ENCODE measurements at places on chromosomes 5 and 9.

DNA sequence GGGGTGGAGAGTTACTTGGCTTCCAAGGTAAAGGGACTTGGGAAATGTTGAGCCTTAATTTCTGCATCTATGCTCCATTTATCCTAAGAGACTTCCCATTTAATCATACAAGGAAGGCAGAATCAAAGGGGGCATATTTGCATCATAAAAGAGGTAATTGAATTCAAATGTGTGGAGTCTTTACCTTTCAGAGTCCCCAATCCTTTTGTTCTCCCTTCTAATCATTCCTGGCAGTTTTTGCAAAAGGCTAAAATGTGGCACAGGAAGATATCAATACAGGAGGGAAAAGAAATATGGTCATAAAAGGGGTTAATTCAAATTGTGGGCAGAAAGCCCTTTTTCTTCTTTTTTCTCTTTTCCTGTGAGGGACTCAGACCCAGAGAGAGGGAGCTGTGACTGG lies 69.5 kb downstream of the SFXN1 start:
- peaks cover 12% of the 10 kb centered on the region for H3K27me3 ChIP-seq
- H3K4me3 ChIP-seq, result no peak overlapping the region
- H3K27ac ChIP-seq, result no peak overlapping the region

GRCh38 chr9:131024978-131025868 lies 16.2 kb downstream of the LAMC3 start:
- H3K4me1 ChIP-seq, result no peaks in the 10 kb centered on the region
- H3K27me3 ChIP-seq, result peaks cover 2% of the 10 kb centered on the region
- no peak overlapping the region for H3K27ac ChIP-seq
- DNase-seq, result no peak
- H3K36me3 ChIP-seq, result no peaks in the 10 kb centered on the region
- no peak overlapping the region for H3K4me3 ChIP-seq

- peaks cover 73% of the 10 kb centered on the region for H3K4me1 ChIP-seq
- DNase-seq, result no peak
- no peaks in the 10 kb centered on the region for H3K36me3 ChIP-seq
- H3K4me3 ChIP-seq, result peak overlapping the region; percentile 28
- H3K27ac ChIP-seq, result peak overlapping the region; percentile 89
Measured at GRCh38 chr5:95861221-95861863, 38.8 kb upstream of the GLRX start.

DNA sequence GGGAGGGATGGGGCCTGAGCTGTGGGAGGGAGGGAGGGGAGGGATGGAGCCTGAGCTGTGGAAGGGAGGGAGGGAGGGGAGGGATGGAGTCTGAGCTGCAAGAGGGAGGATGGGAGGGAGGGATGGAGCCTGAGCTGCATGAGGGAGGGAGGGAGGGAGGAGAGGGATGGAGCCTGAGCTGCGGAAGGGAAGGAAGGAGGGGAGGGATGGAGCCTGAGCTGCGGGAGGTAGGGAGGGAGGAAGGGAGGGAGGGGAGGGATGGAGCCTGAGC lies 124.0 kb upstream of the ERCC6L2 start:
- no peak for DNase-seq
- no peak overlapping the region for H3K4me3 ChIP-seq
- H3K36me3 ChIP-seq, result no peaks in the 10 kb centered on the region
- peaks cover 12% of the 10 kb centered on the region for H3K27me3 ChIP-seq
- H3K4me1 ChIP-seq, result peaks cover 10% of the 10 kb centered on the region

DNA sequence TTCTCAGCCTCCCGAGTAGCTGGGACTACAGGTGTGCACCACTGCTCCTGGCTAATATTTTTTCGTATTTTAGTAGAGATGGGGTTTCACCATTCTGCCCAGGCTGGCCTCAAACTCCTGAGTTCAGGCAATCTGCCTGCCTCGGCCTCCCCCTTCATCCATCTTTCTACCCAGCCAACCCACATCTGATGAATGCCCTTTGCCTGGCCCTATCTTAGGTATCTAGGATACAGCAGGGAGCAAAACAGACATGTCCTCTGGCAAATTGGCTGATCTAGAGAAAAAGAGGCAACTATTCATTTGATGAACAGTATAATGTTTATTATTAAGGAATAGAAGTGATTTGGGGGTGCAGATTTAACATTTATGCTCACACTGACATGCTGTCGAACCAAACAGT lies 123.0 kb downstream of the TRIO start:
- H3K4me1 ChIP-seq, result peaks cover 19% of the 10 kb centered on the region
- H3K36me3 ChIP-seq, result no peaks in the 10 kb centered on the region
- DNase-seq, result no peak
- no peak overlapping the region for H3K27ac ChIP-seq
- no peak overlapping the region for H3K4me3 ChIP-seq

DNA sequence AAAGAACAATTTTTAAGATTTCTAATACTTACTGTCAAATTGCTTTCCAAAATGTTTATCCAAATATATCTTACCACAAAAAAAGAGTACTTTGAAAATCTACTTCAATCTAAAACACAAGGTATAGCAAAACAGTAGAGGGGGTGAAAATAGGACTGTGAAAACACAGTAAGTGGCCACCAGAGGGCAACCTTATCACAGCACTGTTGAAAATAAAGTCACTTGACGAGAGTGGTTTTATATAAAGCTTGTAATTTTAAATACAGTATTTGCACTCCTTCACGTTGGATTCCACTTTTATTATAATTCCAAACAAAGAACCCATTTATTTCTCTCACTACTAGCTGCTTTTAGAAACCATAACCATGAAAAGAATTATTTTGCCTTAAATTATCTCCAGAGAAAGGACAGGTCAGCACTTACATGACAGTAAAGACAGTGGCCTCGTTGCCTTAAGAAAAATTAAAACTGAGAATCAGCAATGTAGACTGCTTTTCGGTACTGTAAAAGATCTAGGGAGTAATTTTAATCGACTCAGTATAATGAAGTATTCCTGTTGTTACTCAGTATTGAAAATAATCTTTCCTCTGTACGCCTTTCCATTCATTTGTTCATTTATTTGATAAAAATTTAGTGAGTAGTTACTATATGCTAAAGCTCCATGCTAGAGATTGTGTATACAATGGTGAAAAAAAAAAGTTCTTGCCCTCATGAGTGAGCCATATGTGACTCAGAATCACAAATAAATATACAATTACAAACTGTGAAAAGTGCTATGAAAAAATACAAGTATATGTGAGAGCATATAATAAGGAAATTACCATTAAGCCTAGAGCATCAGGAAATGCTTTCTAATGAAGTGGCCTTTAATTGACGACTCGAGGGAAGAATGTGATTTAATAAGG lies 40.0 kb upstream of the CDK5RAP2 start:
- DNase-seq, result peak; percentile 74
- no peak overlapping the region for H3K4me3 ChIP-seq
- no peaks in the 10 kb centered on the region for H3K27me3 ChIP-seq
- peaks cover 5% of the 10 kb centered on the region for H3K4me1 ChIP-seq
- no peak overlapping the region for H3K27ac ChIP-seq
